ENCODE measurements at places on chromosomes 6 and 20.

GRCh38 chr20:34984756-34985261, 29.1 kb downstream of the MYH7B start:
- DNase-seq, result no peak

DNA sequence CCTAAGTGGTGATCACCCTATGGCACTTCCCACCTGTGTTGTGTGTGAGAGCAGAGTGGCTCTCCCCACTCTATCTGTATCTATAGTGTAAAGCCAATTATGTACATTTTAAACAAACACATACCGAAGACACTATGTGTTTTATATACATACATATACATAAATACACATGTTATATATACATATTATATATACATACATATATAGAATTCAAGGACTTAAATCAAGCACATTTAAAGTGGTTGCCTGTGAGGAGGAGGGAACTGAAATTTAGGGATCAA, 246.6 kb downstream of the LY86 start:
- no peak for DNase-seq

DNA sequence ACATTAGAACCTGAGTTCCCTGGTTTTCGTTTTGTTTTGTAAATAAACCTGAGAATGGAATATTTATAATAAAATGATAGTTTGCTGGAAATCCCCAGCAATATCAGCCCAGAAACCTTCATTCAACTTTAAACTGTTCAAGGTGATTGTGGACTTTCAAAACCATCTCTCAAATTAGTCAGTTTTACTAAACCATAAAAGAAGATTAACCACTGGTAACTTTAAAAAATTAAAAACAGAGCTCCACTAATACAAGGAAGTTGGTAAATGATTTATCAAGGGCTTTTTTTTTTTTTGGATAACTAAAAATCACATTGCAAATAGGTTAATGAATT, 10.0 kb downstream of the MBOAT1 start:
- no peak for DNase-seq

GRCh38 chr6:90008189-90008907, 114.1 kb downstream of the GJA10 start:
- DNase-seq, result no peak
